ENCODE measurements at places on chromosomes 3 and 15.

- DNase-seq: no peak
Measured at GRCh38 chr15:42119446-42119760, 25.0 kb upstream of the PLA2G4D start.

DNA sequence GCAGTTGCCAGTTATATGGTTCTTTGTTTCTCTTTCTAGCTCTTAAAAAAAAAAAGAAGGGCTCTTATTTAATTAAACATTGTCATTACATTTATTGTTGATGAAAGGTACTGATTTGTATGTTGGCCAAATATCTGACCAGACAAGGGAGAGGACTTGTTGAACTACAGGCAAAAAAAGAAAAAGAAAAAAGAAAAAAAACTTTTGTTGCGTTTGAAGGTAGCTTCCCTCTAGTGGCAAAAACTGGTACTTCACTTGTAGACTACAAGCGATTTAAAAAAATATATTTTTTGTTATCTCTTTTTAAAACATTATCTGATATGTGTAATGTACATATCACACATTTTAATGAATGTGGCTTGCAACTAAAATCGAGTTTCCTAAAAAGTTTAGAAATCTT is 280.6 kb downstream of the ROBO2 start:
- DNase-seq: no peak

- no peak for DNase-seq
Measured at GRCh38 chr15:75431682-75432081, 19.8 kb downstream of the SIN3A start.

DNA sequence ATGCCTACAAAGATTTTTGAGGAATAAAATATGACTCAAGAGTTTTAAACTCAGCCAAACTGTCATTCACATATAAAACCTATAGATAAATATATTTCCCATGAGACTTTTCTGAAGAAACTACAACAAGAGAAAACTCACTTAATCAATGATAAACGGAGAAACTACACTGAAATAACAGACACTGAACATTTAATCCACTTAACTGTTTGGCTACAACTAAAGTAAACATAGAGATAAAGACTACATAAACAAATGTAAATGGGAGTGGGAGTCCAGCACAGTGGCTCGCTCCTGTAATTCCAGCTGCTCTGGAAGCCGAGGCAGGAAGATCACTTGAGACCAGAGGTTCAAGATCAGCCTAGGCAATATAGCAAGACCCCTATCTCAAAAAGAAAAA is 79.2 kb downstream of the MEX3B start:
- DNase-seq: no peak

- DNase-seq: no peak
Measured at GRCh38 chr3:16423947-16424673, 89.4 kb downstream of the RFTN1 start.

DNA sequence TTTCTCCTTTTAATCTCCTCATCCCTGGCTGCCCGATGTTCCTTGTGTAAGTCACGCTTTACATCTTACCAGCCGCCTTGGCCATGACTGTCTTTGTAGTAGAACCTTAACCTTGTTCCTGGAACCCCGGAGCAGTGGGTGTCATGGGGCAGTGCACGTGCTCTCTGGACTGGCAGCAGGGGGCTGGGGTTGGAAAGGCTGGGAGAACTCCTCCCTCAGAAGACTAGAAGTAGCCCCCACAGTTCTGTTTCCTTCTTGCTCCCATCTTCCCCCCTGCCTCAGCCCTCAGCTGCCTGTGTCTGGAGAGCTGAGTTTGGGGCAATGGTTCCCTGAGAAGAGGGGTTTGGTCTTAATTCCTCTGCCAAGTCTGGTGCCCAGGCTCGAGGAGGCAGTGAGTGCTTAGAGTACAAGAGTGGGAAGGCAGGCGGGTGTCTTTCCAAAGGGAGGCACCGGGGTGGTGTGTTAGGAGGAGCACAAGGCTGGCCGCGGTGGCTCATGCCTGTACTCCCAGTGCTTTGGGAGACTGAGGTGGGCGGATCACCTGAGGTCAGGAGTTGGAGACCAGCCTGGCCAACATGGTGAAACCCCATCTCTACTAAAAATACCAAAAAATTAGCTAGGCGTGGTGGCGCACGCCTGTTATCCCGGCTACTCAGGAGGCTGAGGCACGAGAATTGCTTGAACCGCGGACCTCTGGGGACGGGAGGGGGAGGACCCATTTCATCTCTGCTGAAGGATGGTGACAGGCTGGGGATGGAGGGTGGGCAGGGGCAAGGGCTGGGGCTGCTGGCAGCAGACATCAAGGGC is 100.4 kb downstream of the VGLL4 start:
- DNase-seq: no peak

DNA sequence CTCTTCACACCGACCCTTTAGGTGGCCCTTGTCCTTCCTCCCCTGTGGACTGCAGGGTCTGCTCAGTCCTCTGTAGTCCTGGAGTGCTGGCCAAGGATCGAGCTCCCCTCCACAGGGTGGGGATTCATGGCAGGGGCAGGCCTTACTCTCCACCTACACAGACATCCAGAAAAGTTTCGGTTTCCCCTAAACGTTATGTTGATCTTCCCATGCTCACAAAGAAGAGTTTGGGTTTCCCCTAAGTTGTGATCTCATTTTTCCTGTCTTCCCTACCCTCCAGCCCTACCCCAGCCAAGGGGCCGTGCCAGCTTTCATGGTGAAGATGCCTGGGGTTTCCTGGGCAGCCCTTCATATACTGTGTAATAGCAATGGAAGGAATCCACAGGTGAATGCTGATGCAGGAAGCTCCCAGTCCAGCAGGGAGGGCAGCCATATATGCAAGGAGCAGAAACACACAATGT is 10.3 kb downstream of the STOML1 start:
- no peak for DNase-seq

Data from stimulated activated CD4-positive, alpha-beta T cell treated with anti-CD3 and anti-CD28 coated beads, TNF-alpha, amount 100 ng/mL, for 24 hours (primary cell).